Adrenal gland (tissue), 19 donors: ENCODE measurements at places on chromosomes 7 and 10. TPM values are rescaled to one million over a fixed set of nuclear protein-coding genes. Genes with fewer than 3 reads are reported as not detected.

Gene IRF5
- 11.2 TPM for total RNA-seq

Gene TMEM176B
- 35.5 TPM for total RNA-seq

Gene ANXA8L1
- total RNA-seq: 0.25 TPM

Gene PRSS37
- total RNA-seq: not detected

Gene TMEM140
- 39.8 TPM for total RNA-seq
